Central memory CD4-positive, alpha-beta T cell (primary cell): ENCODE measurements at places on chromosomes 3 and 15.

GRCh38 chr3:100830931-100831330, 121.6 kb downstream of the TFG start:
- no peak for DNase-seq

- no peak for DNase-seq
Measured at GRCh38 chr3:149975919-149976318, 5.2 kb upstream of the PFN2 start.

DNA sequence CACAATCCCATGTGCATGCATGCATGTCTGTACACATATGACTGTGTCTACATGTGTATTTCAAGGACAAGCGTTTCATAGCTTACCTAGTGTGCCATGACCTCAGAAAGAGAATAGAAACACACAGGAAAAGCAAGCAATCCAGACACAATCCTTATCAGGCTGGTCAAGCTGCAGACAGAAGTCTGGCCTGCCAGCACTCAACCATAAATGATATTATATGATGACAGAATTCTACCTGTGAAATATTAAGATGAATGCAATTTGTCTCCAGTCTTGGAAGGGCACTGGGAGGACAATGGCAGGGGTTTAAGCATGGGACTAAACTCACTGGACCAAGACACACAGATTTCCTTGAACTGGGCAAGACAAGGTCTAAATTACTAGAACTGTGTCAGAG, 50.9 kb upstream of the ARL6 start:
- DNase-seq: no peak

GRCh38 chr3:167798443-167798842, 62.9 kb downstream of the SERPINI1 start:
- no peak for DNase-seq

DNA sequence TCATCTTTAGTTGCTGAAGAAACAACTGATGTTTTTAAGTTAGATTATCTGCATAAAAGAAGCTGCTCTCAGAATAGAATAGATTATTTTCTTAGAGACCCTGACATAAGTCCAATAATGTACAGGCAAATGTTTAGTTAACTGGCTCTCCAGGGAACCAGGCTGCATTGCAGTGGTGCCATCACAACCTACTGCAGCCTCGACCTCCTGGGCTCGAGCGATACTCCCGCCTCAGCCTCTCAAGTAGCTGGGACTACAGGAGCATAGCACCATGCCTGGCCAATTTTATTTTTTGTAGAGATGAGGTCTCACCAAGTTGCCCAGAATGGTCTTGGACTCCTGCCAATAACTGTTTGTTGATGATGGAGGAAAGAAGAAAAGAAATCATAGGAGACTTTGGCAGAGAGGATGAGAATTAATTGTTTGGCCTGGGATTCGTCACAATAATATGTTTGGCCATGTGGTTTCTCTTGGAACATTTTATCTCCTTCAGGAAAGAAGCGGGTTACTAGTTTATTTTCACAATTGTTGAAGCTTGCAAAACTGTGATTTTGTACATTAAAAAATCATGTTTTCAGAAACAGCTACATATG, 429.2 kb downstream of the CADM2 start:
- no peak for DNase-seq

- no peak for DNase-seq
Measured at GRCh38 chr15:66101715-66102395, 151.7 kb downstream of the MEGF11 start.

DNA sequence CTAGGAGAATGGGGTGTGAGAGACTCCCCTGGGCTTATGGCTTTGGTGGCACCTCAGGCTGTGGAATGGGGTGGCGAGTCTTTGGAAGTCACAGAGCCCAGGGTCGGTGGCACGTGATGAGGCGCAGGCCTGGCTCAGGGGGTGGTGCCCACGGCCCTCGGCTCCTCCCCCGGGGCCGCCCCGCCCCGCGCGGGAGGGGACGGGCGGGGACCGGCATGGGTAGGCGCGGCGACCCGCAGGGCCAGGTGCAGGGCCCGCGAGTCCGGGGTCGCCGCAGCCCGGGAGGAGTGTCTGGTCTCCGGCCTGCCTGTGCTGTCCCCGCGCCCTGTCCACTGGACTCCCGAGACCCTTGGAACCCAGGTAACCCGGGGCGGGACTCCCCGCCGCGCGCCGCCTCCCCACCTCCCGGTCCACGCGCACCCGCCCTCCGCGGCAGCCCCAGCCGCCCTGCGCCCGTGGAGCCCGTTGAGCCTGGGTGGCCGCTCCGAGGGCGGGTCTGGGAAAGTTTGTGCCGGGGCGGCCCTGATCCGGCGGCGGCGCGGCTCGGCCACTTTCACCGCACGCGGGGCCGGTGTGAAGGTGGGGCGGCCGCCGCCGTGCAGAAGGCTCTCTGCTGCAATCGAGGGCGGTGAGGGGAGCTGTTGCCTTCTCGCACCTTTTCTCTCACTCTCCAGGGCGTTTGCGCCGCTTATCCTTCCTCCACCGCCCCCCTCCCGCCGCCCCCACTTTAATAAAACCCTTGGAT, at the start of gene PAQR5:
TSS of gene PAQR5 (plus strand) at position 216 of the 745 bp plus-strand sequence. CDS start 61,169 bp downstream, outside the sequence.
- DNase-seq: no peak

DNA sequence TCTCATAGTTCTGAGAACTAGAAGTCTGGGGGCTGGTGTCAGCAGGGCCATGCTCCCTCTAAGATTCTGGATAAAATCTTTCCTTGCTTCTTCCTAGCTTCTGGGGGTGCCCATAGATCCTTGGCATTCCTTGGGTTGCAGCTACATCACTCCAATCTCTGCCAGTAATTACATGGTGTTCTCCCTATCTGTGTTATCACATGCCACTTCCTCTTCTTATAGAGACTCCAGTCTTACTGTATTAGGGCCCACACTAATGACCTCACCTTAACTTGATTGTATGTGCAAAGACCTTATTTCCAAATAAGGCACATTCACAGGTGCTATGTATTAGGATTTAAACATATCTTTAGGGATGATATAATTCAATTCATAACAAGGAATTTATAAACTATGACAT, 618.5 kb downstream of the FGF12 start:
- no peak for DNase-seq

GRCh38 chr15:68789534-68790241, 31.0 kb downstream of the ANP32A start:
- no peak for DNase-seq

GRCh38 chr3:186514296-186515002, 29.7 kb downstream of the CRYGS start:
- DNase-seq: no peak

DNA sequence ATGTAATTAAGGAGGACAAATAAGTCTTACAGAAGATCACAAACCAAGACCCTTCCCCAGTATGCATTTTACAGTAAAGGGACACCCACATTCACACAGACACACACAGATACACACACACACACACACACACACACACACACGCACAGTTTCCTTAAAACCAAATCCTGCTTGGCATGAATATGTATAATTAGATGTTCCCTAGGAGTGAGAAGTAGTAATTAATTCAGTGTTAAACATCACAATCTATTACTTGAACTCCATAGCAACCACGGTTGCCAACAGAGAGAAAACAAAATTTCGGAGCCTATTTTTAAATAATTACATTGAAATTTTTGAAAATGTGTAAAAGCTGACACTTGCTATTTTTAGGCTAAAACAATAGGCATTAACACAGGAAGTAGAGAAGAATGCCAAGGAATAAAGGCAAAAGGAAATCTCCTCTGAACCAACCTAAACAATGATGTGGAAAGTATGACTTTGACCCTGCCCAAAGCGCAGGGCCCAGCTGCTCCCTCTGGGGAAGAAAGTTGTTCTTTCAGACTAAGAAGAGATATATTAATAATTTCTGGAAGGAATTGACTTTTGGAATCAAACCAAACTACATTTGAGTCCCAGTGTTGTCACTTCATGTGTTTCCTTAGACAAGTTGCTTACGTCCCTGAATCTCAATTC, 215.3 kb downstream of the CPNE4 start:
- DNase-seq: no peak

DNA sequence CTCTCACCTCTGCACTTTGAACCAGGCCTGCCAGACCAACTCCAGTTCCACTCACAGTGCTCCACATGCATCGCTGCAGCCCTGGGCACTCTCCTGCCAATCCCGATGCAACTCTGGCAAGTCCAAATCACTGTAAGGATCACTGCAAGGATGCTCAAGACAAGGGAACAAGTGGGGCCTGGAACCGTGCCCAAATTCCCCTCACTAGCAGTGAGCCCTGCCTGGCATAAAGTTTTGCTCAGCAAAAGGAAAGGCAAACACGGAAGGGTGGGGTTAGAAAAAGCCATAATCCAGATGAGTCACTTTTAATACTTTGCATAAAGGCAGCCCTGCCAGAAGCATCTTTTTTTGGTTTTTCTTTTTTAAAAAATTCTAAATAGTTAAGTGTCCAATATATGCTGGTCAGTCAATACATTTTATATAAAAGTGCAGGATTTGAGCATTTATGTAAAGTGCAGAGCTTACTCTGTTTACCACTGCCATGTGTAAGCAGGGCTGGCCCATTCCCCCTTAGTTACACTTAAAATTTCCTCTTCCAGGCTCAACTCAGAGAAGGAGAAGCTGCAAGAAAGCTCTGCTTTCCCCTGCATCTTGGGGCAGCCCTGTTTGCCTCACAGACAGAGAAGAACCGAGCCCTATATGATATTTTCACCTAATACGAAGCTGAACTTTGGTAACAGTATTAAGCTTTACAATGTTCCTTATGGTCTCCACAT, 102.2 kb downstream of the CD47 start:
- DNase-seq: no peak

DNA sequence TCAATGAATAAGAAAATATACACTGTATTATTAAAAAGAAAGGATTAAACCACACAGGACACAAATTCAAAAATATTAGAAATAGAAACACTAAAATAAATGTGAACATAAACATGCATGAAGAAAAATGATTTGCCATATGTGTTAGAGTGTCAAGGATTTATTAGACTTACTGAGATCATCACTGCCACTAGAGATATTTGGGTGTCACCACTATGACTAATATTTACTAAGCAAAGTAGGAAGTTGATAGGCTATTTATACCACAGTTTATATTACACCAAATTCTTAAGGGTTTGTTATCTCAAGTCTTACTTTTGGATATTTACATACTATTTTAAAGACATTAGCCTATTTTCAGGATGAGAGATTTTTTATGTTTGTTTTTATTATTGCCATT, 575.0 kb upstream of the SGO1 start:
- DNase-seq: no peak

GRCh38 chr3:197858133-197858532, 67.1 kb downstream of the LRCH3 start:
- DNase-seq: no peak

GRCh38 chr3:137471130-137471529, 293.0 kb upstream of the SOX14 start:
- DNase-seq: no peak

DNA sequence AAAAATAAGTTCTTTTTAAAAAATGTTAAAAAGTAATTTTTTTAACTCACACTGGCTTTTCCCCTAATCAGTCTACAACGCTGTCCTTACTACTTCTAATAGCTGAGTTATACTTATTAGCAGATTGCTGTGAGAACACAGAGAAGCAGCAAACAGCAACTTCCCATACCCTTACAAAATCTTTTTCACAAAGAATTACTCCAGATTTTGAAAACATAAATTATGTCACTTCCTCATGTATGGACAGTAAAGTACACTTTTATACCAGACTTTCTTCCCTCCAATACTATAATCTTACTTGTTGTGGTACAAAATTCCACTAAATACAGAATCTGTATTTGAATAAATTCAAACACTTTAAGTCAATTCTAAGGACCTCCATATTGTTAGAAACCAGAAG, 2.1 kb downstream of the PHC3 start:
- no peak for DNase-seq

DNA sequence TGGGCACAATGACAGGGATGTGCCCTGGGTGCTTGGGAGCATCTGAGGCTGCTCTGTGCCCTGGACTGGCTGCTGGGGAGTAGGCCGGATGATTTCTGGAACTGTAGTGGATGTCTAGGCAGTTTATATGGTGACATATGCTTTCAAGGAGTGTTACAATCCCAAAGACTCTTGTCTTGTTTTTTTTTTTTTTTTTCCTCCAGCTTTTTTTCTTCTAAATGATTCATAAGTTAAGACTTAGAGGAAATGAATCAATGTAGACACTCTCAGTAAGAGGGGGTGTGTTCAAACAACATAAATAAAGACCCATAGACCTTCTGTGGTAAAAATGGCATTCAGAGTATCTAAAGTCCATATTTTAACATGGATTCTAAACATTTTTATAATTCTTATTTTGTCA, 706.1 kb upstream of the GOLIM4 start:
- DNase-seq: no peak

DNA sequence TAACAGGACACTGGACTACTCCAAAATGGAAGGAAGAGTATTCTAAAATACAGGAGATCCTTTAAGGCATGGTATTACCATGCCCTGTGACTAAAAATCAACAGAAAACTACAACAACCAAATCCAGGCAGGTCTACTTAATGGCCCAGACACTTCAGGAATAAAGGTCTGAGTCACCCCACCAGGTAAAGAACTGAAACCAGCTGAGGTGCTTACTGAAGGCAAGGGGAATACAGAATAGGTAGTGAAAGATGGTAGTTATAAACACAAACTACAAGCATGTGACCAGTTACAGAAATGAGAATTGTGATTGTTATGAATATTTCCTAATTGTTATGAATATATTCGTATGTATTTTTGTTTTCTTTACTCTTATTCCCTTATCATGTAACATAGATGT, 13.4 kb downstream of the IFT57 start:
- no peak for DNase-seq

DNA sequence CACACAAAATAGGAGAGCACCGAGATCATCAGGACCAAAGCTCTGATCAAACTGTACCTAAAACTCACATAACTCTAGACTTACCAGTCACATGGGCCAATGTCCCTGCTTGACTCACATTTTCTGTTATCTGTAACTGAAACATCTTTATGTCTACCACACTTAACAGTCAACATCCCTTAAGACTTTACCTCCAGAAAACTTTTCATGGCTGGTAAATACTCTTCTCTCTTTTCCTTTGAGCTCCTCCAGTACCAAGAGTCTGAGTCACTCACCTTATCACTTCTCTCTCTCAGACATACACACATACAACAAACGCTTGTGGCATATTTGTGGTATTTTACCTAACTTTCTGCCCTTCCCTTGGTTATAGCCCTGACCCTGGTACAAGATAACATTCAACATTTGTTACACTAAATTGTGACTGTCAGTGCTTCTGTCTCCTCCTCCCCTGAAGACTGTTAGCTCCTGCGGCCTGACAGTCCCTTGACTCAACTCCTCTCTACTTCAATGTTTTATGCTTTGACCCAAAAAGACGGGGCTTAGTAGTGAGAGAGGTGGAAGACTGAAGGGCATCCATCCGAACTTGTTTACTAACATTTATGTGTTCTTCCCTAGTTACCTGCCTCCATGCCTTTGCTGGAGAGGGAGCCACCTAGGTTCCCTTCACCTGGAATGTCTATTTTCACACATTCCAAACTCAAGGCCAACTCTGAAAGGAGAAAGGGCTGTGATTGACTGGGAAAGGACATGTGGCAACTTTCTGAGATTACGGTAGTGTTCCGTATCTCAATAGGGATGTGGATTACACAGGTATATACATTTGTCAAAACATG, 3.7 kb upstream of the EFHB start:
- DNase-seq: no peak

DNA sequence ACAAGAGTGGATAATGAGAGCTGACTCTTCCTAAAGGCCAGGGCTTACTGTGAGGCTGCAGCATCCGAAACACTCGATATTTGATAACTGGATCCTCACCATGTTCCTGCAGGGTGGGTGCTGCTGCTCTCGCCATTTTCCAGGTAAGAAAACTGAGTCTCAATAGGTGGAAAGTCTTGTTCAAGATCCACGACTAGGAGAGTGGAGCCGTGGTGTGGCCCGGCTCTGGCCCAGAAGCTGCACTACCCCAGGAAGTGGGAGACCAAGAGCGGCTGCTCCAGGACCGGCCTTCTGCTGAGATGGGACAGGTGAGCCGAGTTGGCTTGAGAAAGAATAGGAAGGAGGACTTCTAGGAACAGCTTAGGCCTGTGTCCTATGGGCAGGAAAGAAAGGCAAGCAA, 121.6 kb downstream of the SMAD6 start:
- DNase-seq: no peak
